ENCODE measurements at places on chromosomes 1 and 21. TPM values are rescaled to one million over a fixed set of nuclear protein-coding genes. Genes with fewer than 3 reads are reported as not detected.

FAM229A gene
- total RNA-seq, result 0.77 TPM

TMCO2 gene
- total RNA-seq, result not detected

MRPL39 gene
- total RNA-seq, result 24.6 TPM

SUSD4 gene
- 0.44 TPM for total RNA-seq

OR2T11 gene
- not detected for total RNA-seq

FMOD gene
- total RNA-seq, result 0.33 TPM

LCE2C gene
- total RNA-seq, result not detected

RWDD3 gene
- 14.5 TPM for total RNA-seq

ANGPTL3 gene
- not detected for total RNA-seq

PCSK9 gene
- total RNA-seq, result 1.1 TPM

SYNC gene
- 44.3 TPM for total RNA-seq

ZNF697 gene
- total RNA-seq, result 19.9 TPM

HCN3 gene
- 0.89 TPM for total RNA-seq

OR2T12 gene
- not detected for total RNA-seq

ODF2L gene
- total RNA-seq, result 27.2 TPM

RUNX3 gene
- not detected for total RNA-seq

LRRN2 gene
- total RNA-seq, result under 0.01 TPM
